Germinal center (tissue), 1 donor: ENCODE measurements at places on chromosomes 1 and 21.

DNA sequence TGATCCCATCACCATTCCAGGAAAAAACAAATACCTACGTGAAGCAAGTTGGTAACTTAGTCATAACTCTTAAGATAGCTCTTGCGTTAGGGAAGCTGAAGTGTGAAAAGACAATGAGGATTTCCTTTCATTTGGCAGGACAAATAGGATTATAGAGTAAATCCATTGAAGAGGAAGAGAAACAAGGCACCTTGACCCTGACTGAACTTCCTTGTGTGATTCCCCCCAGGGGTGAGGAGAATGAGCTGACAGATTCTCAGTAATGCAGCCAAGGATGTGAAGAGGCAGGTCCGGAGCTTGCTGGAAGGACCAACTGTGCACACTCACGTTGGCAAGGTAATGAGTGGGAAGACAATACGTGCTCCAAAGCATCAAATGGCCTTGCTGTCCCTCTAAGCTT is 55.0 kb upstream of the HMCN1 start:
- no peak for DNase-seq

- no peak for DNase-seq
Measured at GRCh38 chr1:165891111-165891860, 63.9 kb downstream of the UCK2 start.

DNA sequence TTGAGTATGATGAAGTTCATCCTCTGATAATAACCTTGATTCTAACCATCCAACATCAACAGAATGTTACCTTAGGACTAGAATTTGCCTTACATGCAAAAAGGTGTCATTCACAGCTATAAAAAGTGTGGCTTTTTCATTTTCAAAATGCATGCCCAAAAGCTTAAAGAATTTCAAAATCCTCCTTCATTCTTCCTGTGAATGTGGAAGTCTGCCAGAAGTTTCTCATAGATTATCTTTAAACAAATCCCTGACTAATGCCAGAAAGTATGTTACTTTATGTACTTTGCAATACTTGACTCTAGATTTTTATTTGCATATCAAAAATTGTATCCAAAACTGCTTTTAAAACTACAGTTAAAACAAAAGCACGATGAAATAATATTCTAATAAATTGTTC is 270.6 kb upstream of the ZRANB2 start:
- DNase-seq = no peak

GRCh38 chr1:29122682-29123052 is 1.0 kb downstream of the TMEM200B start:
- no peak for DNase-seq

DNA sequence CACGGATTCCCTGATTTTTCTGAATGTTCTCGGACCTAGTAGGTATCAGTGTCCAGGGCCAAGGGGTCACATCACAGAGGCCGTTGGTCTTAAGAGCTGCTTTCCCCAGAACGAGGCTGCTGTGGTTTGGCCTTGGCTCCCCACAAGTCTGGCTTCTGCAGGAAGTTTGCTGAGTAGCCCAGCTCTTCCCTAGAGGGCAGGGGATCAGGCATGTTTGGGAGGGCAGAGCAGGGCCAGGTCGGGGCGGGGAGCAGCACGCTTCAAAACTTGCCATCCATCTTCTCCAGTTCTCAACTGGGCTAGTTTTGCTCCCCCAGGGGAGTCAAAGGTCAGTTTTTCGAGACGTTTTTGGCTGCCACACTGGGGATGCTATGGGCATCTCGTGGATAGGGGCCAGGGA is 37.0 kb downstream of the MAN1C1 start:
- DNase-seq = no peak

GRCh38 chr1:227887697-227888403 is 59.9 kb downstream of the WNT9A start:
- DNase-seq = peak; percentile 64

- DNase-seq = peak; percentile 53
Measured at GRCh38 chr1:24925082-24925779, 4.8 kb downstream of the RUNX3 start.

- DNase-seq = no peak
Measured at GRCh38 chr1:66686406-66686805, 65.9 kb upstream of the DYNLT5 start.

DNA sequence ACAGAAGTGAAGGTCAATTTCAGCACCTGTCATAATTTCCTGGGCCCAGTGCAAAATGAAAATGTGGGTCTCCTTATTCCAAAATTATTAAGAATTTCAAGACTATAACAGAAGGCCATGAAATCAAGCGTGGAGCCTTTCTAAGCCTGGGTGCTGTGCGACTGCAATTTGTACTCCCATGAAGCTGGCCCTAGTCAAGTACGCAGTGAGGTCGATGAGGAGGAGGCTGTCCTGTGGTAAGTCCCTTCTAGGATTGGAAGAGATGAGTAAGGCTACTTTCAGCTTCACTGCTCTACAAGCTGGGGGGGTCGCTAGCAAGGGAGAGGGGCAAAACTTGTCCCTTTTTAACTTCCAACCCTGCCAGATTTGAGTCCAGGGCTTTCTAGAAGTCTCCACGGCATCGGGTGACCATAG is 410 bp upstream of the NUDC start:
- DNase-seq = no peak

DNA sequence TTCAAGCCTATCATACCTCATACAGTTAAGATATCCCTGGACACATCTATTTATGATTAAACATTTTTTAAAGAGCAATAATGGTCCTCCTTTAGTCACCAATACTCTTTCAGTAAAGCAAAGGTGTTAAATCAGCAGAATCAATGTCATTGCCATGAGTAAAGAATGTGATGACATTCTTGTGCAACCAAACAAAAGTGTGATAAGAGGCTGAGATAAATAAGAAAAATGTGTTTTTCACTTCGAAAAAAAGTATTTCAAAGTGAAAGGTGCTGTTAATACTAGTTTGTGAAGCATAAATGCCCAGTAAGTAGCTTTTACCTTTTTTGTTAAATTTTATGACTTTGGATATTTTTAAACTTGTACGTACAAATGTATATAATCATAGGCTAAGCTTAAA is 8.4 kb downstream of the SLC44A5 start:
- DNase-seq = no peak

- DNase-seq = no peak
Measured at GRCh38 chr1:229058729-229059128, 212.2 kb upstream of the RAB4A start.

DNA sequence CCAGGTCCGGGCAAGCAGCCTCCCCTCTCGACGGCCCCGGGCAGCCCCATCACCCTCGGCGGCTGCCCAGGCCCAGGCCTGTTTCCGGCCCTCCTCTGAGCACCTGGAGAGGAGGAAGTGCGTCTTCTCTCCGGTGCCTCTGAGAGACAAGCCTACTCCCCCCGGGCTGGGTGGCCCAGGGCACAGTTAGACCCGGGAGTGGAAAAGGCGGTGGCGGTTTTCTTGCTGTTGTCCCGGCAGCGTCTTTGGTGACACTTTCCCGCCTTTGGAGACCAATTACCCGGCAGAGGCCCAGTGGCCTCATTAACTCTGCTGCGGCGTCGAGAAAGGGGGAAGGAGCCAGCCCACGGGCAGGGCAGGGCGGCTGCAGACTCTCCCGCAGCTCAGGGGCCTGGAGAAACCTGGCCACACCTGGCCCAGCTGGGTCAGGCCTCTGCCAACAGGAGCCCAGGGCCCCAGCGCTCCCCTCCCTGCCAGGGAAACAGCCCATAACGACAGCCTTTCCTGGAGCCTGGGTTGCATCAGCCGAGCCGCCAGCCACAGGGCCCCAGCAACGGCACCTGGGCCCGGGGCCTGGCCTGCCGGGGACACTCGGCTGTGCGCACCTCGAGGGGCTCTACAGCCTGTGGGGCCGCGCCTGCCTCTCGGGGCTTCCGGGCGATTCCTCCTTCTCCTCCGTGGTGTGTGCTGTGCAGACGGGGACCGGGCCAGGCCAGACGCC is 28.4 kb upstream of the C1orf159 start:
- peak; percentile 73 for DNase-seq
